T follicular helper cell (primary cell): ENCODE measurements at places on chromosomes 7 and 10.

DNA sequence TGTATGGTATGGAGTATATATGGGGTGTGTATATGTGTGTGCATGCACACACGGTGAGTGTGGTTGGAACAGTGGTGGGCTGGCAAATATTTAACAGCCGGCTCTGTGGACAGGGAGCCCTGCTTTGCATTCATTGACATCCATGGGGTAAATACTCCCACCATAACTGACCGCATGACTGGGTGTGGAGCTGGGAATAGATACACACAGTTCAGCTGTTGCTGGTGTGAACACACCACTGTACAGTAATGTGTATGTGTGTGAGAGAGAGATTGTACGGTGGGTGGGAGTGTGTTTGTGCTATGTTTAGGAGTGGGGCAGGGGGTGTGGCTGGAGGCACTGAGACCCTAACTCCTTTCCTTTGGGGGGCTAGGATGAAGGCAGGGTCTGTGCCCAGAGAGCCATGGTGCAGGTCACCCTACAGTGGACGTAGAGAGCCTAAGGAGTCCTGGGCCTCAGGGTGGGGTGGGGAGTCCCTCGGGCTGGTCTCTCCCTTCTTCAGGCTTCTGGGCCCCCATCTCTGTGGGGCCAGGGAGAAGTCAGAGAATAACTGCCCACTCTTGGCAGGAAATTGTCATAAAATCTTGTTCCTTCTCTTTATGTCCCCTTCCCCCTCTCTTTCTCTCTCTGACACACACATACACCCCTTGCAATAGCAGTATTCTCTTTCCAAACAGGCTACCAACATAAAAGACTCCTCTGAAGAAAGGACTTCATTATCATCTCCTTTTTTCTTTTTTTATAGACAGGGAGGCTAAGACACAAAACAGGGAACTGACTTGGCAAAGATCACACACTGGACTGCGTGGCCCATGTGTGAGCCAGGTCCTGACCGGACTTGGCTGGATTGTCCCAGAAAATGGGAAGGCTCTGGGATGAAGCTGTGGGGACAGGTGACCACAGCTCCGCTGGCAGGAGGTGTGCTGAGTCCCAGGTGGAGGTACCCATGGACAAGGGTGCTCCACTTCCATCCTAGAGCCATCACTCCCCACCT is 3.2 kb downstream of the SFRP5 start:
- no peak for DNase-seq

GRCh38 chr7:2482725-2483451 is 6.7 kb upstream of the GRIFIN start:
- DNase-seq, result no peak

DNA sequence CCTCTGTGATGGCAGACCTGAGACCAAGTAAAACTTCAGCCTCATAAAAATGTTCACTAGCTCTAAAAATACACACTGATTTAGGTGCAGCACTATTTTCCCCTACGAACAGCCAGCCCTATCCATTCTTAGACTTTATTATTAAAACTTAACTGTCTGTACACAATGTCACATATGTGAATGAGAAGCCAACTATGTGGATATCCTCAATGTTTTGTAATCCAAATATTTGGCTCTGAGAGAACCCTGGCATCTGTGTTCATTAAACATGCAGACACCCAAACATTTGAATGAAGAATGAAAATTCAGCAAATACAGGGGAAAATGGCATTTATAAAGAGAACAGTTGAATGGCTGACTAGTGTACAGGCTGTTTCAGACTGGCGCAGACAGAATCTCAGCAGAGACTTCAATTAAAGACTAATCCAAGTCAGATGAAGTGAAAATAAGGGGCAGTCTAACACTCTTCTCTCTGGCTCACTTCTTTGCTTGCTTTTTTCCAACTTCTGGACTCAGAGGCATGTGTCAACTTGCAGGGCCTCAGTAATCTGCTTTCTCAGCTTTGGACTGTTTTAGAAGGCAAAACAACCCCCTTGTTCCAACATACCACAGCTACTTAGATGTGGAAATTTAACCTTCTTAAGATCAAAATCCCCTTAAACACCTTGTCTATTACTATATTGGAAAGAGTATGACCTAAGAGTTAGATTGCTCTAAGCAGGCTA is 47.4 kb upstream of the FAM180A start:
- no peak for DNase-seq

DNA sequence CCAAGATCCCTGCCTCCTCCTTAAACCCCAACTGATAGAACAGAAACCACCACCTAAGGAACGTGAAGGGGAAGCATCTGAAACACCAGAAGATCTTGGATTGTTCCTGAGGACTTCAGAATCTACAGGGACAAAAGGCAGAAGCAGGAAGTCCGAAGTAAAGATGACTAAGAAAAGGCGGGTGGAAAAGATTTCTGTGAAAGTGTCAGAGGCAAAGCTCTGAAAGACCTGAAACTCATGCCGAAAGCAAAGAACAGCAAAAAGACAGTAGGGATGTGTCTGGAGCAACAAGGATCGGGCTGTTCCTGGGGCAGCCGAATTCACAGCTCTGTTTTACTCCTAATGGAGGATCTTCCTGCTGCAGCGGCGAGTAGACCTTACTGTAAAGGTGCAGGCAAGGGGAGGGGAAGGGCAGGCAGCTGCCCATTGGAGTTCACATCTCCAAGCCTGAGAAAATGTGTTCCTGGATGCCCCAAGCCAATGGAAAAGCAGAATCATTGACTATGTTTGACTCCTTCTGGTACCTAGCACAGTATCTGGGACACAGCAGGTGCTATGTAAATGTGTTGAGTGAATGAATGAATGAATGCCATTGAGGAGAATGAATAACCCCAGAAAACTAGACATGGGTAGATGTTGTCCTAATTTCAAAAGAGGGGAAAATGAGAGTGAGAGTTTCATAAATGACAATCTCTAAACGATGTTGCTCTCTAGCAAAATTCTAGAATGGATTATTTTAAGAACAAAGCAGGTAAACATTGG is 40.4 kb downstream of the PDIA4 start:
- no peak for DNase-seq

GRCh38 chr10:27253576-27253975 is 13.0 kb upstream of the ACBD5 start:
- DNase-seq, result no peak

- DNase-seq, result no peak
These were observed 21.3 kb downstream of the CALML3 start for GRCh38 chr10:5545778-5546710.

DNA sequence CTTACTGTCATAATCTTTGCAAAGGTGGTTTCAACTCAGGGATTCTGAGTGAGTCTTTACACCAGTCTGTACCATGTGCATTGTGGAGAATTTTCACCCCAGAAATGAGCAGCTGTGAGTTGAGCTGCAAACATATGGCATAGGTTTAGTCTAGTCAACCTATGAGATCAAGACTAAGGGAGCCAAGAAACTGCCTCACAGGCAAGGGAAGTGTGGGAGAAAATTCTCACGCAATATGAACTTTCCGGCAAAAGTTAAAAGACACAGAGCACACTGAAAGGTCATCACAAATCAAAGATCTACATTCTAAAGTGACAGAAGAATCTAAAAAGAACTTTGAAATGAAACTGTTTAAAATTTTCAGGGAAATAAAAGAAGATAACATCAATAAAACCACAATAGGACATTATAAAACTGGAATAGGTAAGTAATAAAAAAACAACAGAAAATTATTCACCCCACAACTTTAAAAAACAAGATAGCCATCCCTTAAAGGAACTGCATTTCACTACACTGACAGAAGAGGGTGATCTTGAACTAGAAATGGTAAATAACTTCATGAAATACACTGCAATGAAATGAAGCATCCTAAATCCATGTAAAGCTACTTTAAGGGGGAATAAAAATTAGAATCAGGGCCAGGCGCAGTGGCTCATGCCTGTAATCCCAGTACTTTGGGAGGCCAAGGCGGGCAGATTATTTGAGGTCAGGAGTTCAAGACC is 63.5 kb downstream of the LGI1 start:
- DNase-seq, result no peak

- DNase-seq, result no peak
These were observed 91.5 kb upstream of the SMNDC1 start for GRCh38 chr10:110396284-110396651.

GRCh38 chr10:14378387-14378960 is 47.8 kb upstream of the FRMD4A start:
- no peak for DNase-seq

DNA sequence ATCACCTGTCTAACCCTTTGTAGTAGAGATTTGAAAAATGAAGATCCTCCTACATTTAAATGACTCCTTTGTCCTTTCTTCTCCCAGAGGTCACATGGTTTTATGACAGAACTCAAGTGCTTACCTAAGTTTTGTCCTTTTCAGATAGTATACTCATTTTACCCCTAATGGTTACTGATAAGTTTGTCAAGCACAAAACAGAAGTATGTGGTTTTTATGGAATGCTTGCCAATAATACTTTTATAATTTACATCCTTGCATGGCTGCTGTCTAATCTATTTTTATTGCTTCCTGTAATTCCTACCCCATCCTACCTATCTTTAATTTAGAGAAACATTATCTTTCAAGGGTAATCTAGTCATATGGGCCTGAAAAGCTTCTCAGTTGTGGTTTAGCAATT is 37.5 kb downstream of the HELLS start:
- no peak for DNase-seq

GRCh38 chr7:151695951-151696541 is 176.4 kb upstream of the RHEB start:
- DNase-seq, result no peak

DNA sequence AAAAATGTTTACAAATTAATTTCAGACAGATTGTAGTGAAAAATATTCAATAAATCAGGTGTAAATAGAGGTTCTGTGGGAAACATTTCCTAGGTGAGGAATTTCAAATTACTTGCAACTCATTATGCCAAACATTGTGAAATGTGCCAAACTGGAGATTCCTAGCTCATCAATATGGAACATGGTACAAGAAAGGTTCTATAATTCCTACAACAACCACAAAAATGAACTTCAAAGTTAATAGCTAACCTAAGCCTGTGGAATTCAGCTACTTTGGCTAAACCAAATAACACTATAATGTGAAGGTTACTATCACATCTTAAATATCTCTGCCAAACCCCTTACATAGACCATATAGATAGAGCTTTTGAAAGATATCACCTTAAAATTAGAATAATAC is 223.3 kb upstream of the HGF start:
- DNase-seq, result no peak

- no peak for DNase-seq
These were observed 3.5 kb upstream of the DEPP1 start for GRCh38 chr10:44982114-44982460.

DNA sequence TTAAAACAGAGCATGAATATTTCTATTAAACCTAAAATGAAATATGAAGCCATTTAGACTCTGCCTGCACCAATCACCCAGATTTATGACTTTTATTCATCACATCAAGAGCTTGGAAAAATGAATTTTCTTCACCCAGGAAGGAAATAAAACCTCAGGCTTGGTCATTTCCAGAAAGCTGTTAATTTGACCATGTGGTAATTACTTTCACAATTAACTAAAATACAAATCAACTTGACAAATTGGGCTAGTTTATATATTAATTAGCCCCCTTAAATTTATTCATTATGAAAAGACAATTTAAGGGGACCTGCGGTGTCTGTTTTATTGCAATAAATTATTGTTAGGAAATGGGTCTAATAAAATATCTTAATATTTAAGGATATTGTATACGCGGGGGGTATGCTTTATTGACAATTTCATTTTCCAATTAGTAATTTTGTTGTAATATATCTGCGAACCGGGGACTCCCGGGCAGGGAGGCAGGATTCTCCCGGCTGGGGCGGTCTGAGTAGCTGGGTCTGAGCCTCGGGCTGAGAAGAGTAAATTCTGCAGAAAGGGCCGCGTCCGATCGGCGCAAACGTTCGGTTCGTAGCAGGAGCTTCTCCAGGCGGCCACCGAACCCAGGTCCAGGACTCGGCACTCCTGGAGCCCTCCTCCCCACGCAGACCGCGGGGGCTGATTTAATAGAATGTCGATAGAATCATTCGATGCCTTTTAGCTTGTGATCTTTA is 9.4 kb upstream of the MNX1 start:
- no peak for DNase-seq

GRCh38 chr10:71483885-71484751 is 87.4 kb downstream of the CDH23 start:
- DNase-seq, result no peak

- DNase-seq, result no peak
These were observed 7.3 kb downstream of the IL2RA start for GRCh38 chr10:6054884-6055283.

DNA sequence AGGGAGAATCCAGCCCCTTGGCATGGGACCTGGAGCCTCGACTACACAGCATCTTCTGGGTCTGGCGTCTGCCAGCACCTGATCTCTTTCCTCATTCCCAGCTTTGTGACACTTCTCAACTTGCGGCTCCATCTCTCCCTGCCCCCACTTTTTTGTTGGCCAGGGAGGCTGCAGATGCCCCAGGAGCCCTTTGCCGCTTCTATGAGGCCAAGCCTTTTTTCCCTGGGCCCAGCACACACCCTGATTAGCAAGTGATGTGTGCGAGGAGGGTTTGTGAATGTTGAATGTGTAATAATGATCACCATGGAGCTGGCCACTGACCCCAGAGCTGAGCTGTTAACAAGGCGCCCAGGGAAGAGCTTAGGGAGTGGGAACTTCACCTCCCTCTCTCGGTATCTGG is 4.4 kb downstream of the EVX1 start:
- DNase-seq, result no peak

GRCh38 chr10:131205556-131205955 is 106.0 kb downstream of the TCERG1L start:
- DNase-seq, result no peak

- DNase-seq, result no peak
These were observed 60.3 kb downstream of the PRR15 start for GRCh38 chr7:29623973-29624372.

DNA sequence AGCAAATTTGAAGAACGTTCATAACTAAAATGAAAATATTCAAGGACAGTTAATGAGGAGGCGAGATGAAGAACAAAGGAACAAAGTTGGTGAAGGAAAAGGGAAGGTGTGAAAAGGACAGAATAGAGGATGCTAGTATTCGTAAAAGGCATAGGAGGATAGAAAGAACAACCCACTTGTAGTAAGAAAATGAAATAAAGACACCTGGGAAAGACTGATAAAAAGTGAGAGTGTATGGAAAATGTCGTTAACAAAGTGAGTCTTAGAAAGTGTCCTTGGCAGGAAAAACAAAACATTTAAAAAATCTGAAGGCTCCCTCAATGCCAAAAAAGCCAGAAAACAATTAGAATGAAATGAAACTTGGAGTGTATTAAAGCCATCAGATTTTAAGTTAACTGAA is 29.6 kb upstream of the ZC3HAV1 start:
- DNase-seq, result no peak
